ENCODE measurements at places on chromosomes 1 and 21.

- DNase-seq = peak; percentile 99
These were observed at the start of gene URB1 for GRCh38 chr21:32392880-32393676. URB1 (minus strand) TSS chr21:32393012; CDS start chr21:32392910, 102 bp downstream.

DNA sequence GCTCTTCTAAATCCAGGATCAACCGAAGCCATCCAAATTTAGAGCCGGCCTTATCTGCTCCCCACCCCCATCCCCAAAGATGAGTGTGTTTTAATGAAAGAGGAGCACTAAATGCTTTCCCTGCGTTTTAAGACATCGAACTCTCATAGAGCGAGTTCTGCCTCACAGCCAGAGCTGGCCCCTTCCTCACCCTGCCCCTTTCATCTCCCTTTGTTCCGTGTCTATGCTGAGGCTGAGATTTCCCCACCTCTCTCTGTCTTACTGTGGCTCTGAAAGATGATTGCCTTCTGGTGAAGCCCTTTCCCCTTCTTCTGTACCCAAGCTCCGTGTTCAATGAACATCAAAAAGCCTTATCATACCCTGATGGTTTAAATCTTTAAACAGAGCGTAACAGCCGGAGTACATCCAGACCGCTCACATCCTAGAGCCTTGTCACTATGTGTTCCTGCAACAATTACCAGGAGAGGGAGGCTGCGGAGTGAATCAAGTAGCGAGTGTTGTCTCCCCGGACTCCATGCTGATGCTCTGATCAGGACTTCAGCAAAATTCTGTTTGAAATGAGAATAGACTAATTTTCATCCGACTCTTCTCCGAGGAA, 110.1 kb downstream of the ZNF326 start:
- DNase-seq = no peak

DNA sequence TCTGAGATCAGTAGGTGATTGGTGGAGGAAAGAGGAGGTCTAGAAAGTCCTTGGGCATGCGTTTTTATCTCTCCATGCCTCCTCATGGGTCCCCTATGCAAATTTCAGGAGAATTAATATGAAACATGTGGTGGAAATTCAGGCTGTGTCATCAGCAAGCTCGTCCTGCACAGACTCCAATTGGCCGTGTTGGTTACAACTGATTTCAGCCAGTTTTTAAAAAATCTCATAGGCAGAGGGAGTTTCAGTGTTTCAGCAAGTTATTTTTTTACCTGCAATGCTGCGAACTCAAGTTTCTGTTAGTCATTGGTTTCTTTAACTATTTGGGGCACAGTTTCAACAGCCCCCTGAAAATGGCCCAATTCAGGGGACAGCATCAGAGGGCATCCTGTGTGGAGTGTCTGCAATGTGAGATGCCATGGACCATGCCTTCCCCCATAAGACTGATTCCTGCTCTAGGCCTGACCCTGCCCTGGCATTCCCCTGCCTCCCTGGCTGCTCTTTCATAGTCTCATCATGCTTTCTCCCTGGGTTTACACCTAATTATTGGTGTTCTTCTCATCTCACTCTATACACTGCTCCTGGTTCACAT, 59.9 kb downstream of the C1orf198 start:
- no peak for DNase-seq

- DNase-seq = no peak
These were observed 61.7 kb downstream of the ATF6 start for GRCh38 chr1:161827786-161828185.

GRCh38 chr1:230097370-230097769, 30.3 kb downstream of the GALNT2 start:
- DNase-seq = no peak

GRCh38 chr1:160410406-160411005, 10.1 kb downstream of the VANGL2 start:
- DNase-seq = no peak

DNA sequence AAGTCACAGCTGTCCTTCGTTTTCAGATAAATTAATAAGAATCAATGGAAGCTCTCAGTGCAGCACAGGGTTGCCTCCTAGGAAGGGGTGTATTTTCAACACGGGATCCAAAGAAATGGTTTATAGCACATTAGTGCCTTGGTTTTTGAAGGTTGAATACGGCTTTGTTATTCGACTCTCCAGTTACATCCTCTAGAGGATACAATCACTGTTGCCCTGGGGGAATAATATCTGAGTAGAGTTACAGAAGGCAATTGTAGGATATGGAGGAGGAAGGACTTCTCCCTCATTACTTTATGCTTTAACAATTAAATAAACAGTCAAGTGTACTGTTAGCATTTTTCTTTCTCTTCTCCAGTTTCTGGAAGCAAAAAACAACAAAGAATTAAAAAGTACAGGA, 14.3 kb upstream of the ZNF326 start:
- no peak for DNase-seq

GRCh38 chr1:155010211-155010918, 7.8 kb downstream of the ZBTB7B start:
- DNase-seq = no peak

GRCh38 chr1:225533238-225533637, 105.4 kb upstream of the LBR start:
- no peak for DNase-seq

GRCh38 chr21:29347274-29347681, 48.6 kb downstream of the BACH1 start:
- DNase-seq = no peak

DNA sequence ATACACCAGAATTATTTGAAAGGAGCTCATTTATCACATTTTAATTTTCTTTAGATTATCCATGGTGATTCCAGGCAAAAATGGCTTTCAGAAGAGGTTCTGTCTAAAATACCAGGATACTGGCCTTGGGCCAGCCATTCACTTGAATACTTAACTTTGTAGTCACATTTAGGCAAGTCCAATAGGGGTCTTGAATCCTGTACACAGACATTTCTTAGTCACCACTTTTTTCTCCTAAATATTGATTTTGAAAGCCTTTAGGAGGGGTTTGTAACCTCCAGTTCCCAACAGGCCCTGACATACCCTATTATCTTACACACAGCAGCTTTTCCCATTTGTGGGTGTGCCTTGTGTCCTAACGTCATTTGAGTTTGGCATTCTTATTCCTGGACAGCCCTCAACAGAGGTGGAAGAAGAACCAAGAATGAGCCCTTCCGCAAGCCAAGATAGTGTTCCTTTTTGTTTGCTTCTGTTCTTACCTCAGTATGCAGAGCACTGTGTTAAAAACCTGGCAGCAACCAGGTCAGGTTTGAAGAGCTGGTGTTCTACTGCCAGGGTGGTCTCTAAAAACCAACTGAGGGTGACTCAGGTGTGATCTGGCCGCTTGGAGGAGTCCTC, 19.5 kb downstream of the MAP3K7CL start:
- no peak for DNase-seq

GRCh38 chr1:19074361-19074901, 118.0 kb upstream of the IFFO2 start:
- no peak for DNase-seq

DNA sequence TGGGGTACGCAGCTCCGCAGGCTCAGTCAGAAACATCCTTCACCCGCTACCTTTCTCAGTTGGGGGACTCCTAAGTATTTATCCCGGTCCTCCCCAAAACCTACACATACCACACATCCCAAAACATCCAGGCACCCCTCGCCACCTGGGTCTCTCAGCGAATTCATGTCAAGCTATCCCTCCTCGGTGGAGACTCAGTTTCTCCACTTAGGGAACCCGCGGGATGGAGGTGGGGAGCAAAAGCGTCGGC, 1.3 kb upstream of the ZBTB7B start:
- no peak for DNase-seq

DNA sequence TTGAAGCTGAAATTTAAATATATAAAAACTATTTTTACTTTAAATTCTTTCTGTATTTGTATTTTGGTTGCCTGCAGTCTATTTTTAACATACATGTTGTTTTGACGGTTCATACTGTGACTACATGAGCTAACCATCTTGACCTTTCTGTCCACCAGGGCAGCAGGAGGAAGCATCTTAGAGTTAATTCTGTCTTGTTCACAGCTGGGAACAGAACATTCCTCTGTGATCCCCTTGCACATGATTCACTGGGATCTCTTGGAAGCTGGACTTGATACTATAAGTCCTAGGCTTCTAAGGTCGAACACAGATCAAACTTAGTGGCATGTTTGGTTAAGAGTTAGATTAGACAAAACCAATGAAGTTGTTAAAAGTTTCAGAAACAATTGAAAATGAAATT, 99.7 kb downstream of the NFIA start:
- DNase-seq = no peak

- no peak for DNase-seq
These were observed 3.7 kb downstream of the LYPLAL1 start for GRCh38 chr1:219177363-219177762.

DNA sequence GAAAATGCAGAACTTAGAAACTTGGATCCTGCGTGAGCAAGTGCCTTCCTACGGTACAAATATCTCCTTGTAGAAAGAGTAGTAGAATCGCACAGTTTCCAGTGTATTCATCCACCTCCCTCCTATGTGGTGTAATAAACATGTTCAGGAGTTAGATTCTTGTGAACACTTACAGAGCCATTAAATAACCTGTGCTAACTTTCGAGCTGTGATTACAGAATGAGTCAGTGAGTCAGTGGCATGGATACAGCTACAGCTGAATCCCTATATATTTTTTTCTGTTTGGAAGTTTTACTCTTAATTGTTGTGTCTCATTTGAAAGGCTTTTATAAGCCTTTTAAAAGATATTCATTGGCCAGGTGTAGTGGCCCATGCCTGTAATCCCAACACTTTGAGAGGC, 148.7 kb downstream of the EDEM3 start:
- DNase-seq = no peak

- DNase-seq = no peak
These were observed 25.7 kb downstream of the RASAL2 start for GRCh38 chr1:178119628-178120027.

GRCh38 chr1:36971852-36972618, 62.3 kb downstream of the GRIK3 start:
- no peak for DNase-seq

DNA sequence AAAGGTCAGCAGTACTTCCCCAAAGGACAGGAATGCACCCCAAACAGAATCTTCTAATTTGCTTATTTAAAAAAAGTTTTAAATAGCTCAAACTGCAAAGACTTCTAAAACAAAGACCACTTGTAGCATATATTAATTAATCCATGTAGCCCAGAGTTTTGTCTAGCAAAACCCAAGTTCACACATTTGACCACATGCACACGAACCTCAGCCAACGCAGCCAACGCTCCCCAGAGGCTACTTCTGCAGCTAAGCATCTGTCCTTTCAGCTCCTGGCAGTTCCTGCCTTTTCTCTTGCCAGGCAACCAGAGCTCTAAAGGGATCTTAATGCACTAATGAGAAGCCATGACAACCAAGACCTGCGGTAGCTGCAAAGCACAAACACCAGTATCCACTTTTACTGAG, 89.6 kb downstream of the RERE start:
- DNase-seq = peak; percentile 21

- DNase-seq = no peak
These were observed 20.7 kb upstream of the CLIC4 start for GRCh38 chr1:24724345-24725208.

DNA sequence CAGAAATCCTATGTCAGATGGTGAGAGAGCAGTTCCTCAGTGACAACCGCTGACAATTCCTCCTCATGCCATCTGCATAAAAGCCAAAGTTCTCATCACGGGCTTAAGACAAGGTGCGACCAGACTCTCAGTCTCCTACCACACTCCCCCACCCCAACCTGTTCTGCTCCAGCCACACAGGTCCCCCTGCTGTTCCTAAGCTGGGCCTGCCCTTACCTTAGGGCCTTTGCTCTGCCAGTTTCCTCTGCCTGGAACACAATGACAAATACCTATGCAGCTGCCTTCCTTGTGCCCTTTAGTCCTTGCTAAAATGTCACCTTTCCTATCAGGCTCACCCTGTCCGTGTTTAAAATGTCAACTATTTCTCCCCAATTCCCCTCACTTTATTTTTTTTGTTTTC, 382.2 kb downstream of the NTNG1 start:
- DNase-seq = no peak

DNA sequence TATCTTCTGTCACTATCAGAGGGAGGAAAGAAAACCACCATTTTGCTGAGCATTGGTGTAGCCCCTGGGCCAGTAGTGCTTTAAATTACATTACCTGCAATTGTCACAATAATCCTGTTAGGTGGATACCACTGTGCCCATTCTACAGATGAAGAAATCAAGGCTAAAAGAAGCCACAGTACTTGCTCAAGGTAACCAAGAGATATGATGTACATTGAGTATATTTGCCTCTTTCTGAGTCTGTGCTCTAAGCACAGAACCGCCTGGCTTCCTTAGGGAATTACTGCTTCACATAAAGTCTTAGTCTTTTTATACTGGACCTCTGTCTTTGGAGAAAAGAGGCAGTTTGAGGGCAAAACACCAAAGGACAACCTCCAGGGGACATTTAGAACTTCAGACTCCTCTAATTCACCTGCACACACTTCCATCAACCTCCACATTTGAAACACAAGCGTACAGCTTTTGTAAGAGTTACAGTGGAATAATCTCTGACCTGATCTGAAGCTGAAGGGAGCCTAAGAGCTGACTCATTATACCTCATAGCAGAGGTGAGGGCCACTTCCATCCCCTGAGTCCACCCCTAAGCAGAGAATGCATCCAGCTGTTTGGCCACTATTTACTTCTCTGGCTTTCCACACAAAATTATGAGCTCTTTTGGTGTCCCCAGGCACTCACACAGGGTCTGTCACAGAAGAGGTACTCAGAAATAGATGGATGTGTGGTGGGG, 61.8 kb downstream of the PLPP3 start:
- DNase-seq = no peak

DNA sequence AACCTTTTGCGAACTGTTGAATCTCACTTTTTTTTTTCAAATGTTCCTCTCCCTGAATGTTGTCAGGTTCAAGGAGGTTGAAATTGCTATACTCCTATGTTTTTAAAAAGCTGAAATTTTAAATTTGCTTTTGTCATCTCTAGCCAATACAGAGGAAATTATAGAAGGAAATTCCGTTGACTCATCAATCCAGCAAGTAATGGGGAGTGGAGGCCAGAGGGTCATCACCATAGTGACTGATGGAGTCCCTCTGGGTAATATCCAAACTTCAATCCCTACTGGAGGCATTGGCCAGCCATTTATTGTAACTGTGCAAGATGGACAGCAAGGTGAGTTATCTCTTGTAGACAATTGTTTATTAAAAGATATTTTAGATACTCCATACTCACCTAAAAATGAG, 36.3 kb downstream of the GABPB2 start:
- no peak for DNase-seq

DNA sequence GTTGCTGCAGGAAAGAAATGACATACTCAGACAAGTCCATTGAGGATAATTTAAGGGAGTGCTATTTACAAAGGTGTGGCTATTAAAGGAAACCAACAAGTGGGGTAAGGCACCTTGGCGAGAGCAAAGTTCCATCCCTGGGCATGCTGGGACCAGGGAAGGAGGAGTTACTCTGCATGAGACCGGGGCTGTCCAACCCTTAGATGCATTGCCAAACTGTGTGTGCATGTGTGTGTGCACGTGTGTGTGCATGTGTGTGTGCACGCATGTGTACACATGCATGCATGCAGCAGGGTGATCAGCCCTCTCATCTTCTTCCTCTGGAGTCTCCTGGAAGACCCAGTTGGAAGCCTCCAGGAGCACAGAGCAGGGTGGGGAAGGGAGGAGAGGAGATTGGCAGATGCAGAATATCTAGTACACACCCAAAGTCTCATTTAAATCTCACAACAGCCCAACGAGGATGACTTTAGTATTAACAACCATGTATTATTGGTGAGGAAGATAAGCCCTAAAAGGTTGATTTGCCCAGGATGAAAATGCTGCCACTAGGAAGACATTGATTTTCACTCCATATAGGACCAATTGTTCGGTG, 72.2 kb upstream of the CD34 start:
- no peak for DNase-seq

GRCh38 chr1:100302739-100303138, 36.7 kb downstream of the RTCA start:
- DNase-seq = no peak
